Nucleus accumbens (tissue), 56 donors: ENCODE measurements at places on chromosomes 12 and 14.
A peak's percentile ranks its signal among the peaks of the same experiment; 100 is the strongest.

DNA sequence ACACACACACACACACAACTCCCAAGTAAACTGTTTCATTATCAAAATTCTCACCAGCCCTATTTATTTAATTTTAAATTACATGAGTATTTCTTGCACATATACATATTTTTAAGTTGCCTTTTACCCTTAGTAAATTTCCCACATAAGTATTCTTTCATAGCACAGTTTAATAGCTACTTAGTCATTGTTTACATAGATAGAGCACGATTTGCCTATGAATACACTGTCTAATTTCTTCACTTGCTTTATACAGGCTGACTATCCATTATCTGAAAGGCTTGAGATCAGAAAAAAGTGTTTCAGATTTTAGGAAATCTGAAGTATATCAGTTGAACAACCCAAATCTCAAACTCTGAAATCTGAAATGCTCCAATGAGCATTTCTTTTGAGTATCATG is 30.9 kb downstream of the NIN start:
- DNase-seq = no peak

DNA sequence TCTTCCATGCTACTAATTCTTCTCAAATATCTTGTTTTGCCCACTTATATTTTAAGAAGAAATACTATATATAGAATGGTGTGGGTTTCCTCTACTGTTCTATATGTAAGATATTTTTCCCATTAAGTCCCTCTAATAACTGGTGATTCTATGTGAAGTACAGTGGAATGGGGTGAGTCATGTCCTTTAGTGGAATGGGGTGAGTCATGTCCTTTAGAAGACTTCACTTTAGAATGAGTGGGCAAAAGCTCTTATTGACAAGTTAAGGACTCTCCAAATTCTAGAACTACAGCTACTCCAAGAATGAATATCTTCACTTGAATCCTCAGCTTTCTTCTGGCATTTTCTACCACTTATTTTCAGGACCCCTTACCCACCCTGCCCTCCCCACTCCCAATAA is 349.9 kb downstream of the ETNK1 start:
- no peak for DNase-seq

DNA sequence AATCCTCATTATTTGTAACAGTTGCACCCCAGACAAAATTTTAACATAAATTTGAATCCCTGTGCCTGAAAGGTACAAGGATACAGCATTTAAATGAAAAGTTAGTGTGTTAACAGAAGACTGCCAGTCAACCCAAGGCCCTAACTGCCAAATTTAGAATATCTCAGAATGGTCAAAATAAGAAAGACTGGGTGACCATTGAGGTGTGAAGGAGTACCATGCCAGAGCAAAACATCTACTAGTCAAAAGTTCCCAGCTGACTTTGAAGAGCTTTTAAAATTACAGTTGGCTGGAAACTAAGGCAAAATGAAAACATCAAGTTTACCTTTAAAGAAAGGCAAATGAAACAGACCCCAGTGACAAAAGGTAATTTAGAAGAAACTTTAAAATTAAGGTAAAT is 18.4 kb downstream of the SAV1 start:
- no peak for DNase-seq

DNA sequence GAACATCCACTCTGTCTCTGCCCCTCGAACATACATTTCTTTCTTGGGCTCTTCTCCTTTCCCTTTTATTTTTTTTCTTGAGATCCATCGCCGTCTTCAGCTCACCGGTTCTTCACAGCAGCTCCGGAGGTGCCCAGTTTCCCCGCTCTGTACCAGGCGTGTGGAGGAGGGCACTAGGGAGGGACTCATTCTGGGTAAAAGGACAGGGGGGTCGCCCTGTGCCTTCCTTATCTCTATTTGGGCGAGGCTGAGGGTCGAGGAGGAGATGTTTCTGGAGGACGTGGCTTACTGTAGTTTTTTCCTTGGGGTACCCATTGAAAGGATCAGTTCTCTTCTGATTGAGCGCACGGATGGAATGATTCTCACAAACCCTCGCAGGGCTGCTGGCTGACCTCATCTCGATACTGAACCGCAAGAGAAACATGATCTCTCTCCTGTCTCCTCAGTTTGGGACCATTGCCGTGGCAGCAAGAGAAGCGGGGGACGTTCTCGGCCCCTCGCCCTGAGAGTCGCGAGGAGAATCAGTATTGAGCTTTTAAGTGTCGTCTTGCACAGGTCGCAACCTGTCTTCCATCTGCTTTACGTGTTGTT is 386 bp downstream of the LIN52 start:
- no peak for DNase-seq

- DNase-seq = no peak
Measured at GRCh38 chr12:111056618-111057521, 136.5 kb upstream of the MYL2 start.

DNA sequence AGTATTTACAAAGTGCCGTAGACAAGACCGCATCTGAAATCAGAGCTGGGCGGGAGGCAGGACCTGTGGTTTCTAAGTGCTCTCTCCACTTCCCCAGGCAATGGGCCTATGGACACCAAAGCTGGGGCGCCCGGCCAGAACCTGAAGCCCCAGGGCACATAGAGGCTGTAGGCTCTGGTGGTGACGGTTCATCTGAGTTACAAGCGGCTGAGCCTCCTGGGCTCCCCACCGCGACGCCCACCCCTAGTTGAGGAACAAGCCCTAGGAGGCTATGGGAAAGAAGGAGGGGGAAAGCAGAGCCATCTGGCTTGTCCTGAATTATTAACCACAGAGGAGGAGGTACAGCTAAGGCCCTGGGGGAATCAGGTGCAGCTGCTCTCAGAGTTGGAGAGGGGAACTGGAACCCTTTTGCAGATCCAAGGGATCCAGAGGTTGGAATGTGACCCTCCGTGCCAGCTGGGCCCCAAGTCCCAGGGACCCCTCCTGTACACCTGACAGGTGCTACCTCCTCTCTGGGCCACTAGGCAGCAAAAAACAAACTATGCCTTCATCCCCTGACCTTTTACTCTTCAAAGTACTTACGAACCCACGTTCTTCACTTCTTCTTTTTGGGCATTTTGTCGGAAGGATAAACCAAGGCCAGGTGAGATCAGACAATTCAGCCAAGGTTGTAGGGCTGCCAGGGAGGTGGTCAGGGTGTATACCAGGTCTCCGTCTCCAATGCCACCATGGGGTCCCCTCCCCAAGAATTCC is 77.2 kb downstream of the ARL6IP4 start:
- DNase-seq = no peak

GRCh38 chr12:96238336-96239047 is 44.3 kb downstream of the ELK3 start:
- no peak for DNase-seq

DNA sequence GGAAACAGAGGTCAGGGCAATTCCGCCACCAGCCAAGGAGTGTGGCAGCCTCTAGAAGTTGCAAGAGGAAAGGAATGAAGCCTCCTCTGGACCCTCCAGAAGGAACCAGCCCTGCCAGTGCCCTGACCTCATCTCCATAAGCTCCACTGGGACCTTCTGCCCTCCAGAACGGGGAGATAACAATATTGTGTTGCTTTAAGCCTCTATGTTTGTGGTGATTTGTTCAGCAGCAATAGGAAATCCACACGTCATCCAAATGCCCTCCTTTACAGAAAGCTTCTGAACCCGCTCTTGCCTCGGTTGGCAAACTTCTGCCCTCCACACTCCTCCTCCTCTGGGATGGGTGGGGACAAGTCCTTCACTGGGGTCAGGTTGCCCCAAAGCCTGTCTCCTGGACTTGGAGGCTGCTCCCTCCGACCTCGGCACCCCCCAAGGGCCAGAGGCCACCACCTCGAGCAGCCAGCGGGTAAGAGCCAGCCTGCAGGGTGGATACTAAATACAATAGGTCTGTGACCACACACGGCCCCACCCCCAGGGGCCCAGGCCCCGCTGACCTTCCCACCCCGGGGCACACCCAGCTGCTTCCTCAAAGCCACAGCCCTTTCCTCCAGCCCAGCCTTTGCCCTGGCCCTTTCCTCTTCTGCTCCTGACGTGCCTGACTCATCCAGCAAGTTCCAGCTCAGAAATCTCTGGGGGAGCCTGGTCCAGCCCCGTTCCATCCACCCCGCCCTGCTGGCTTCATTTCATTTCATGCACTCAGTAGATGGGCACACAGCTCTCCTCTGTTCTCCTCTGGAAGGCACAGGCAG is 58.7 kb upstream of the NCOR2 start:
- DNase-seq = no peak

- DNase-seq = no peak
Measured at GRCh38 chr14:64604881-64605280, 55.1 kb downstream of the PPP1R36 start.

DNA sequence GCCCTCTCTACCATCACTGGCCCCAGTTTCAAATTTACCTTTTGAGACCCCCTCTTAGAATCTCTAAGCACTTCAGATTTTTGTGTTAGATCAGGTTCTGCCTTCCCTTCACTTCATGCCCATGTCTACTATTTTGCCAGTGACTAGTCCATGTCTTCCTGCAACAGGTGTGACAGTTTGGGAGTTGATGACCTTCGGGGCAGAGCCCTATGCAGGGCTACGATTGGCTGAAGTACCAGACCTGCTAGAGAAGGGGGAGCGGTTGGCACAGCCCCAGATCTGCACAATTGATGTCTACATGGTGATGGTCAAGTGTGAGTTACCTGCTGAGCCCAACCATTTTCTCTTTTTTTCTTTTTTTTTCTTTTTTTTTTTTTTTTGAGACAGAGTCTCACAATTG is 5.8 kb upstream of the PA2G4 start:
- no peak for DNase-seq

GRCh38 chr12:53452159-53453077 is 516 bp downstream of the PCBP2 start:
- DNase-seq = peak; percentile 86

- DNase-seq = no peak
Measured at GRCh38 chr14:31927348-31927832, 149.7 kb upstream of the ARHGAP5 start.
